ENCODE measurements at places on chromosomes 1 and 21.

DNA sequence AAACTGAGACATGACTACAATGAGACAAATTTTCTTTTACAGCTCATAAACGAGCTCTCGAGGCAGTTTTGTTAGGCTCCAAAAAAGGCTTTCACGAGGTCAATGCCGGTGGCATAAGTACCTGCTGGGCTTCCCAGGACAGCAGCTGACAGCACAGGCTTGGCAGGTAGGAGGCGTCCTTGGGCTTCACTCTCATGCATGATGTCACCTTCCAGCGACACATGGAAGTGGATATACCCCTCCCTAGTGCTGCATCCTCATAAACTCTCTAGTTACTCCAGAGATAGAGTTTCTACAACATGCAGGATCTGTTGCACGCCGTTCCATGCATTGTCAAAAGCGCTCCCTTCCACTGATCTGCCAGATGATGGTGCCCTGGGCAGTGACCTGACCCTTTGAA, 112.5 kb upstream of the PAXBP1 start:
- DNase-seq, result no peak

- DNase-seq, result no peak
Measured at GRCh38 chr1:185342672-185343259, 25.7 kb upstream of the IVNS1ABP start.

DNA sequence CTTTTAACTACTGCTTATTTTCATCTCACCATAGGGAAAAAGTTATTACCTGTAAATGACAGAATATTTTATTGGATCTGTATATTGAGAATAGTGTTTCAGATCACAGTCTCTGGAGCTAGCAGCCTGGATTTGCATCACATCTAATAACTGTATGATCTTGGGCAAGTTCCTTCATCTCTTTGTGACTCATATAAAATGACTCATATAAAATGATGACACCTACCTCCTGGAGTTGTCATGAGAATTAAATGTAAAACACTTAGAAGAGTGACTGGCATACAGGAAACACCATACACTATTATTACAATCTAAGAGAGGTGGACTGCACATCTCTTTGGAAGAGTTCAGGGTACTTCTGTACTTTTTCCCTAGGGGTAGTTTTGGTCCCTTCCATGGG, 421.3 kb downstream of the NEGR1 start:
- no peak for DNase-seq

DNA sequence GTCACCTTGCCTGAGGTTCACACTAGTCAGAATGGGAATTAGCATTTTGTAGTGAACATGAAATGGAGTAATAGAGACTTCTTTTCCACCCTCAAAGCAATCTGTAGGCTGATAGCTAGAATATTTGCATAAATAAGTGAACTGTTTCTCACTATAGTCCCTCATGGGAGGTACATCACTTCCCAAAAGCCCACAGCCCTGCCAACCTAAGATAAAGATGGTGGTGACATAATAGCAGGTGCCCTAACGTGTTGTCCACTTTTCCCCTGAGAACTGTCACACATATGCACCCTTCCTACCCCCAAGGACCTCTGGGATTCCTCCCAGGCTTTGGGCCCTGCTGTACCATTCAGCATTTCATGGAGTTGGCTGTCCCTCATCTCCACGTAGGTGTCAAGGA, 4.4 kb downstream of the TMEM35B start:
- DNase-seq, result no peak

DNA sequence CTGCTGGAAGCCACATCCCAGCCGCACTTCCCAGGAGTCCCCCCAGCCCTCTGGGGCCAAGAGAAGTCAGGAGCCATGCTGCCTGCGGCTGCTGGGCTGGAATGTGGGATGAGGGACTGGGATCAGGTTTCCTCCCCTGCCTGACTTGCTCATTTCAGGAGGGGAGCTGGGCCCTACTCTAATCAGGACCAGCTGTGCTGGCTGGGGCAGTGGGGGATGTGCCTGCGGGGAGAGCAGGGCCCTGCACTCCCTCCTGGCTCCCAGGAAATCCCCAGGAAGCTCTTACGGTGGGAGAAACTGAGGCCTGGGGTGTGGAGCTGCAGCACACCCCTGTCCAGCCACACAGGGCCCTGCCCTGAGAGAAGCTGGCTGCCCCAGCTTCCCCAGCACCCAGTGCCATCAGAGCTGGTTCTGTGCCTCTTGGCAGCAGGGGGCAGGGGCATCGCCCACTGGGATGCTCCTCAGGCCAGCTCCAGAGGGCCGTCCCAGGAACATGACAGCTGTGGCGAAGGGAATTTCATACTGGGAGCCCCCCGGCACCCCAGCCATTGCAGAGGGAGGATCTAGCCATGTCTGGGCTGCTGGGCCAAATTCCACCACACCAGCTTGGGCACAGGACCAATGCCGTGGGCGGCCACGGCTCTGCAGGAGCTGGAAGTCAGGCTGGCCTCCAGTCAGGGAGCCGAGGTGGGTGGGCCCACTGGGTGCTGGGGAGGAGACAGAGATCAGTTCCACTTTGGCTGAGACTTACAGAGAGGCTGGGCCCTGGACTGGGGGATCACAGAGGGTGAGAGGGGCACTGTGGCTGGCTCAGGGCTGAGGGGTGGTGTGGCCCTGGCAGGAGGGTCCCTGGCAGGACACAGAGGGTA, 21.3 kb upstream of the PRSS38 start:
- no peak for DNase-seq

DNA sequence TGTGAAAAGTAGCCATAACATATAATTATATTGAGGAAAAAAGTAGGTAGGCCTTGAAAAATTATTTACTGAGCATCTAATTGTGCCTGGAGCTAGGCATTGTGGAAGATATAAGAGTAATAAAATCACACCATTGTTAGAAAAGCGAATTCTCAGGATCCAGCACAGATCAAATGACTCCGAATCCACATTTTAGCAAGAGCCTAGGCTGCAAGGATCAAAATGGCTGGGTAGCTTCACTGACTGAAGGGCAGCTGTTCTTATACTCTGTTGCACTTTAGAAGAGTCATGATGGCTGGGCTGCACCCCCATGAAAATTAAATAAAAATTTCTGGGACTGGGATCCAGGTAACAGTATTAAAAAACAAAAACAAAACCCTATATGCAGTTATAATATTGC, 67.6 kb upstream of the HMCN1 start:
- no peak for DNase-seq

- DNase-seq, result no peak
Measured at GRCh38 chr1:100543640-100544039, 5.7 kb downstream of the GPR88 start.

DNA sequence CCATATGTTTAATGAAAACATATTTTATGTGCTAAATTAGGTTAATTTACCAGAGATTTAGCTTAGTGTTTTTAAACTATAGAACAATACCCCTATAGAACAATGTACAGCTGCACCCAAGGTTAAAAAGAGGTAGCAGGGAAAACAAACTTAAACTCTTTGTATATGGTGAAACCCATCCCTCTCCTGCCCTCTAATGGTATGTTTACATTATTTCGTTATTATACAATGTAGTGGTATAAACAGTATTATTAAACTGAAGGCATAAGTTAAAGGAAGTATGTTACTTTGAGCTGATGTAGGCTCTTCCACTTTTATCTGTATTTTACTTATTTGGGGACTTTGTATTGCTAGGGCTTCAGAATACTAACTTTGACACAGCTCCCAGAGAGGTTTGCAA, 16.7 kb upstream of the ZYG11A start:
- DNase-seq, result no peak

- no peak for DNase-seq
Measured at GRCh38 chr1:45238846-45239245, 32.4 kb upstream of the ZSWIM5 start.

DNA sequence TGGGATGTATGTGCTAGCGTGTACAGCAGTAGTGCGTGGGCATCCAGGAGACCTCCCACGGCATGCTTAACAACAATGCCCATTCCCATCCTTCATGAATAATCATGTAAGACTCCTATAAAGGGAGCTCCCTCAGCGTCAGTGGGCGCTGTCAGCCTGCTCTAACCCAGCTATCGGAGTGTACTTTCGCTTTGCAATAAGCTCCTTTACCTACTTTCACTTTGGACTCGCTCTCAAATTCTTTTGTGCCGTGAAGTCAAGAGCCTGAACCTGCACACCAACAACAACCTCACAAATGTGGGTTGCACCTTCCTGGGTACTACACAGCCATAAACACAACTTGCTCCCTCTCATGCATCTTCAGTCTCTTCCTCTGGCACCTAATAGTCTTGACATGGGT, 114.8 kb upstream of the PAXBP1 start:
- no peak for DNase-seq

DNA sequence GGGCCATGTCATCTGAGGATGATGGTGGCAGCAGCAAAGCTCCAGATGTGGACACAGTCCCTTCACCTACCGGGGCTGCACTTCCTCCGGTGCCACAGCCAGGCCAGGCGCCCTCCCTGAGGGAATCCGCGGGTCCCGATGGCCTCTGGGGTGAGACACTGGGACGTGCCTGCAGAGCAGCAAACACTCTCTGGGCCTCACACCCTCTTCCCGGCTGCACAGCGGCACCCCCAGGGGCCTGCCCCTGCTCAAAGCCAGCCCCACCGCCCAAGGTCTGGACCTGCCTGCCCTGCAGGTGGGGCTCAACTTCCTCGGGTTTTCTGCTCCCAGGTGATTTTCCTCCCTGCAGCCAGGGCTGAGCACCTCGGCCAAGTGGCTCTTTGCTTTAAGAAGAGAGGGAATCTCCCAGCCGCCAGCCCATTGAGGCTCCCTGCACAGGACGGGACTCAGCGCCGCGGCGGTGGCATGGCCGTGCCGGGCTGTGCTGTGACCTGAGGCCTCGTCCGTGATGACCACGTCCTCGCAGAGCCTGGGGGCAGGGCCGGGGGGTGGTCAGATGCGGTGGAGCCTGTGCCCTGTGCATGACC, 21.3 kb upstream of the COL18A1 start:
- DNase-seq, result no peak

DNA sequence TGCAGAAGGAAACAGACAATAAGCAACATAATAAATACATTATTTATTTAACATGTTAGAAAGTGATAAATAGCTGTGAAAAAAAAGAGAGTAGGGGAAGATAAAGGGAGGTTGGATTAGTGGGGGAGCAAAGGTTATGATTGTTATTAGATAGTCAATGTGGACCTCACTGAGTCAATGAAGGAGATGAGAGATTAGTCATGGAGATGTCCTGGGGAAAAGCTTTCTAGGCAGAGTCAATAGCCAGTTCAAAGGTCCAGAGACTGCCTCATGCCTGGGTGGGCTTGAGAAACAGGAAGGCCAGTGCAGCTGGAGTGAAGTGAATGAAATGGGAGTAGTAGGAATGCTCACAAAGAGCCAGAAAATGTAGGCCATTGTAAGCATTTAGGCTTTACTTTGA, 187.1 kb upstream of the CACYBP start:
- DNase-seq, result no peak

DNA sequence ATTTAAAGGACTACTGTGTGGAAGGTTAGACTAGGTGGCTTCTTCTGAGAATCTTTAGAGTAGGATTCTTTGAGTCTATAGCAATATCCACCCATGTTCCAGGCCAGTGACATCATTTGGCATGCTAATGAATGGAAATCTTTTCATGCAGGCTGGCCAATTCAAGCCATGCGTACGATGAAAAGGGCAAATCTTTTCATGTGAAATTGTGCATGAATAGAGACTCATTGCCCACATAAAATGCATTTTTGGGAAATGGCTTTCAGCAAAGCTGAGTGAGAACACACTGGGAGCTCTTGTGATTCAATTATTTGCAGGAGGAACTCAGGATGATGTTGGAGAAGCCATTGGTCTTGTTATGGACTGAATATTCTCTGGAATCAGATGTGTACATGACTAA, 324.9 kb upstream of the DAB1 start:
- DNase-seq, result no peak

GRCh38 chr1:30637183-30637980, 86.0 kb downstream of the MATN1 start:
- no peak for DNase-seq

GRCh38 chr1:36327421-36328087, 4.1 kb upstream of the EVA1B start:
- DNase-seq, result no peak

DNA sequence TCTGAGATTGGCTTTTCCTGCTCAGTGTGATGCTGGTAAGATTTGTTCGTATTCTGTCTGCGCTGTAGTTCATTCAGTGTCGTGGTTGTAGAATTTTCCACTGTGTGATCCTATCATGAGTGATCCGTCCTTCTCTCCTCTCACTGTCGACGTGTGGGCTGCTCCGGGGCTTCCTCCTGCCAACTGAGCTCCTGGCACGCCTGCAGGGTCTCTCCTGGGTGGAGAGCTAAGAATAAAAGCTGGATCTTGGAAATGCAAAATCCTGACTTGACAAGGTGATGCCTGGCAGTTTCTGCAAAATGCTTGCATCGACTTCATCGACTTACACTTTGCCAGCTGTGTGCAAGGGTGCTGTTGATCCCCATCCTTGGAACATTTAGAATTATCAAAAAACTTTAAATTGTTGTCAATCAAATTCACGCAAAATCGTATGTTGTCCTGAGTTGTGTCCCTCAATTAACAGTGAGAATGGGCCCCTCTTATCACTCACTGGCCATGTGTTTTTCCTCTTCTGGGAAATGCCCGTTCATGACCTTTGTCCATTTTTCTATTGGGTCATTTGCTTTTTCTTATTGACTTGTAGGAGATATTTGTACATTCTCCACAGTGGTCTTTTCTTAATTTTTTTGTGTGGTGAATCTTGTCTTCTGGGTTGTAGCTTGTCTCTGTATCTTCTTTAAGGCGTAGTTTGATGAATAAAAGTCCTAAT, 125.5 kb downstream of the CRYAA start:
- no peak for DNase-seq

DNA sequence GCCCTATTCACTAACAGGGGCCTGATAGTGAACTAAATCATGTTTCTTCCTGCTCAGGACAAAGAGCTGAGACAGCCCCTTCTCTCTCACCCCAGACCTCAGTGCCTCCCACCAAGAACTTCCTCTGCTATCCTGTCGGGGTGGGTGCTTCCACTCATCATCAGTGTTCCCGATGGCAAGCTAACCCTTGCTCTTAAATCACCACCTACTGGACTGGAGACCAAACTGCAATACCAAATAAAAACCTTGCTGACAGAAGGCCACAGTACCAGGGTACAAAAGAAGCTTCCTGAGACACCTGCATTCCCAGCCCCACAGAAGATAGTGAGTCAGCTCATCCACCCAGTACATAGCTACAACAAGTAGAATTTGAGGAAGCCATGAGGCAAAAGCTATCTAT, 799.5 kb downstream of the LTN1 start:
- no peak for DNase-seq

GRCh38 chr1:210696709-210697108, 368.0 kb downstream of the HHAT start:
- no peak for DNase-seq

DNA sequence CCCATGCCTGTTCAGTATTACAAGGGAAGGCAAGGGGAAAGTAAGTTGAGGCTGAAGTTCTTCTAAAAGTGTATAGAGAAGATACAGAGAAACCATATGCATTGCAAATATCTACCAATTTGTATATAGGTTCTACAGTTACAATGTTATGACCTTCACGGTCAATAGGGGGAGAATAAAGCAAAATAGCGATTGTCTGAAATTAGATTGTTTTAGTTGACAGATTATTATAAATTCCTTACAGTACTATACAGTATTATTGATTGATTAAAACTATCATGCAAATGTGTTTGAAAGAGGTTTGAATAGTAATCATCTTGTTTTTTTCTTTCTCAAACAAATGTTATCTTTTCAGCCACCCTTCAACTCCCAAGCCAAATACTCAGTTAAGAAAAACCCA, 13.7 kb upstream of the BRINP3 start:
- no peak for DNase-seq

Data from kidney capillary endothelial cell (primary cell).